A673 (cell line): ENCODE measurements at places on chromosomes 6 and 20.

DNA sequence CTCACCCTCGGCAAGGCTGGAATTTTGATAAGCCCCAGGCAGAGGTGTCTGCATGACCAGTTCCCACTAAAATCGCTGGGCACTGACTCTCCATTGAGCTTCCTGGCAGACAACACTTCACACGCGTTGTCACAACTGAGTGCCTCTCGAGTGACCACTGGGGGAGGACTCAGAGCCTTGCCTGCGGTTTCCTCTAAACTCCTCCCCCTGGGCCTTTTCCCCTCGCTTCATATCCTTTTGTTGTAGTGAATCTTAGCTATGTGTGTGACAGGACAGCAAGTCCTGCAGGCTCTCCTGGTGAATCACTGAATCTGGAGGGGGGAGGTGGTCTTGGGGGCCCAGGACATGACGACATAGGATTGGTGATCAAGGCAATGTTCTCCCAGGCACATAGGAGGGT lies 670.8 kb downstream of the PRKN start:
- H3K4me1 ChIP-seq: no peaks in the 10 kb centered on the region
- no peak for DNase-seq
- no peak overlapping the region for H3K4me3 ChIP-seq
- no peak overlapping the region for H3K27ac ChIP-seq
- no peaks in the 10 kb centered on the region for H3K36me3 ChIP-seq

GRCh38 chr20:16842486-16843120 lies 94.4 kb downstream of the OTOR start:
- no peaks in the 10 kb centered on the region for H3K4me1 ChIP-seq
- no peak overlapping the region for H3K27ac ChIP-seq
- no peaks in the 10 kb centered on the region for H3K36me3 ChIP-seq
- H3K27me3 ChIP-seq: no peaks in the 10 kb centered on the region
- H3K4me3 ChIP-seq: no peak overlapping the region

GRCh38 chr6:163250116-163250515 lies 164.4 kb upstream of the QKI start:
- H3K4me3 ChIP-seq: no peak overlapping the region
- no peaks in the 10 kb centered on the region for H3K4me1 ChIP-seq
- no peaks in the 10 kb centered on the region for H3K36me3 ChIP-seq
- no peaks in the 10 kb centered on the region for H3K27me3 ChIP-seq
- no peak overlapping the region for H3K27ac ChIP-seq

DNA sequence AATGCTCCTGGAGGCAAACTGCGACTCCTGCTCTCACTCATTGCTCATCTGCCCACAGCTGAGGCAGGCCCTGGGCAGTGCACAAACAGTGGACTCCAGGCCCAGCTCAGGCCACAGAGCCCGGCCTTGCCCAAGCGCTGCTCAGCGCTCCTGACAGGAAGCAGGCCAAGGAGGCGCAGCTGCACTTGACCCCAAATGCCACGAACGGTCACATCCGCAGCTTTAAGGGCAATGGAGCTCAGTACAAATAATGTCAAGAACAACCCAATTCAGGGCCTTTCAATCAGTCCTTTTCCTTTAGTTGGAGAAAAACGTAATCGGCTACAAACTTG lies 33.8 kb downstream of the RRBP1 start:
- H3K27me3 ChIP-seq: no peaks in the 10 kb centered on the region
- no peak overlapping the region for H3K27ac ChIP-seq
- no peak overlapping the region for H3K4me3 ChIP-seq
- H3K36me3 ChIP-seq: no peaks in the 10 kb centered on the region
- H3K4me1 ChIP-seq: peaks cover 38% of the 10 kb centered on the region
- DNase-seq: no peak

- peaks cover 51% of the 10 kb centered on the region for H3K4me1 ChIP-seq
- no peak for DNase-seq
- no peaks in the 10 kb centered on the region for H3K27me3 ChIP-seq
- no peak overlapping the region for H3K4me3 ChIP-seq
- H3K36me3 ChIP-seq: no peaks in the 10 kb centered on the region
- H3K27ac ChIP-seq: no peak overlapping the region
These were observed 4.8 kb upstream of the ATXN1 start for GRCh38 chr6:16766043-16766536.

DNA sequence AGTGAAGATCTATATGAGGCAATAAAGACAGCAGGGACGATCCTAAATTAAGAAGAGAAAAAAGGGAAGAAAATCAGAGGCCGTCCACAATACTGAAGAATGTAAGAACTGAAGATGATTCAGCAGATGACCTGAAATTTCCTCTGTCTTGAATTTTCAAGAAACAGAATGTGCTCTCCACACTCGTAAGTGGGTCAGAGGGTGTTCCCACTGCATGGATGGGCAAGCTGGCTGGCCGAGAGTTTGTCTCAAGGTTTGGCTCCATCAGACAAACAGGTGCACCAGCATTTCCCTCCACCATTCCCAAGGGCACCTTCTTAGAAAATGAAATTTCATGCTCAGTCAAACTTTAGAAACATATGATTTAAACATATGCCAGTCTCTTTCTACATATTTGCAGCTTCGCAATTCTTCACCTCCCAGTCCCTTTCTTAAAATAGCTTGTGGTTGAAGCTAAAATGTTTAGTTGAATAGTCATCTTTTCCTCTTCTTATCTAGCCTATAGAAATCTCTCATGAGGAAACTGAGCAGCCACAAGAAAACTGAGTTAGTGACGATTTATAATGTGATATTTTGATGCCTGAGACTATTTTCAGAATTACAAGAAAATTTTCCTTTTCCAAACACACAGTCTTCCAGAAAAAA lies 576.4 kb downstream of the PRKN start:
- no peaks in the 10 kb centered on the region for H3K4me1 ChIP-seq

- DNase-seq: no peak
- H3K4me3 ChIP-seq: no peak overlapping the region
- no peaks in the 10 kb centered on the region for H3K27me3 ChIP-seq
- no peak overlapping the region for H3K27ac ChIP-seq
These were observed 113.6 kb upstream of the MAN1A1 start for GRCh38 chr6:119463081-119463626.

GRCh38 chr6:39698789-39699188 lies 26.4 kb downstream of the KIF6 start:
- no peaks in the 10 kb centered on the region for H3K36me3 ChIP-seq
- H3K27me3 ChIP-seq: no peaks in the 10 kb centered on the region
- DNase-seq: no peak
- H3K4me3 ChIP-seq: no peak overlapping the region
- peaks cover 28% of the 10 kb centered on the region for H3K4me1 ChIP-seq

GRCh38 chr6:139698526-139699176 lies 324.2 kb upstream of the CITED2 start:
- H3K4me1 ChIP-seq: no peaks in the 10 kb centered on the region
- no peaks in the 10 kb centered on the region for H3K27me3 ChIP-seq
- DNase-seq: no peak
- H3K4me3 ChIP-seq: no peak overlapping the region

DNA sequence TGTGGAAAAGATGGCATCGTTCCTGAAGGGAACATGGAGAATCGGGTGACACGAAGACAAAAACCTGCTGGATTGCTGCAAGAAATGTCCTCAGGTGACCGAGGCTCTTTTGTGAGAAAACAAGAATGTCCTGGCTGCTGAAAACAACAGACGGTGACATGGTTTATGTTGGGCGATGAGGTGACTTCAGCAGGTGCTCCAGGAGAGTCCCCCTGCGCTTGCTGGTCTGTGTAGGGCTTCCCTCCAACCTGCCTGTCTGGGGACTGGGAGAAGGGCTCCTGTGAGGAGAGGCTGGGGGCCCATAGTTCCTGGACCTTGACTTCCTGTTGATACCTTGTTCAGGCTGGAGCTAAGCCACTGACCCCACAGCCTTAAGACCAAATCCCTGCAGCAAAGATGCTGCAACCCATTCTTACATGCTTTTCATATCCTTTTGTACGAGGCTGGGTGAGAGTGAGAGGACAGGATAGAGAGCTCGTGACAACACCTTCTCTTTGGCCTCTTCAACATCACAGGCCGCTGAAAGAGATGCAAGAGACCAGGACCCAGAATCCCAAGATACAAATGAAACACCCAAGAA lies 134.8 kb downstream of the CD83 start:
- H3K4me1 ChIP-seq: no peaks in the 10 kb centered on the region
- no peak for DNase-seq
- H3K4me3 ChIP-seq: no peak overlapping the region
- H3K27me3 ChIP-seq: no peaks in the 10 kb centered on the region
- no peak overlapping the region for H3K27ac ChIP-seq

DNA sequence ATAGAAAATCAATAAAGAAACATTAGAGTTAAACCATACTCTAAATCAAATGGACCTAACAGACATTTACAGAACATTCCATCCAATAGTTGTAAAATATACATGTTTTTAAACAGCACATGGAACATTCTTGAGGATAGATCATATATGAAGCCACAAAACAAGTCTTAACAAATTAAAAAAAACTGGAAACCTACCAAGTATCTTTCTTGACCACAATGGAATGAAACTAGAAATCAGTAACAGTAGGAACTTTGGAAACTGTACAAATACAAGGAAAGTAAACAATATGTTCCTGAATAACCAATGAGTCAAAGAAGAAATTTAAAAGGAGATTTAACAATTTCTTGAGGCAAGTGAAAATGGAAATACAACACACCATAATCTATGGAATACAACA lies 91.2 kb upstream of the GLP1R start:
- H3K4me3 ChIP-seq: no peak overlapping the region
- DNase-seq: no peak
- H3K36me3 ChIP-seq: no peaks in the 10 kb centered on the region

- no peaks in the 10 kb centered on the region for H3K27me3 ChIP-seq
- H3K4me1 ChIP-seq: no peaks in the 10 kb centered on the region
- H3K4me3 ChIP-seq: no peak overlapping the region
- H3K27ac ChIP-seq: no peak overlapping the region
These were observed 9.9 kb downstream of the CNPY3 start for GRCh38 chr6:42938987-42939809.

- no peaks in the 10 kb centered on the region for H3K4me1 ChIP-seq
- no peak for DNase-seq
- no peak overlapping the region for H3K27ac ChIP-seq
- H3K27me3 ChIP-seq: no peaks in the 10 kb centered on the region
- H3K4me3 ChIP-seq: no peak overlapping the region
- no peaks in the 10 kb centered on the region for H3K36me3 ChIP-seq
These were observed 190.6 kb downstream of the MANEA start for GRCh38 chr6:95767897-95768463.

GRCh38 chr6:156909212-156910010 lies 132.2 kb downstream of the ARID1B start:
- H3K27me3 ChIP-seq: no peaks in the 10 kb centered on the region
- H3K4me1 ChIP-seq: no peaks in the 10 kb centered on the region
- DNase-seq: no peak
- no peak overlapping the region for H3K4me3 ChIP-seq
- H3K36me3 ChIP-seq: no peaks in the 10 kb centered on the region

DNA sequence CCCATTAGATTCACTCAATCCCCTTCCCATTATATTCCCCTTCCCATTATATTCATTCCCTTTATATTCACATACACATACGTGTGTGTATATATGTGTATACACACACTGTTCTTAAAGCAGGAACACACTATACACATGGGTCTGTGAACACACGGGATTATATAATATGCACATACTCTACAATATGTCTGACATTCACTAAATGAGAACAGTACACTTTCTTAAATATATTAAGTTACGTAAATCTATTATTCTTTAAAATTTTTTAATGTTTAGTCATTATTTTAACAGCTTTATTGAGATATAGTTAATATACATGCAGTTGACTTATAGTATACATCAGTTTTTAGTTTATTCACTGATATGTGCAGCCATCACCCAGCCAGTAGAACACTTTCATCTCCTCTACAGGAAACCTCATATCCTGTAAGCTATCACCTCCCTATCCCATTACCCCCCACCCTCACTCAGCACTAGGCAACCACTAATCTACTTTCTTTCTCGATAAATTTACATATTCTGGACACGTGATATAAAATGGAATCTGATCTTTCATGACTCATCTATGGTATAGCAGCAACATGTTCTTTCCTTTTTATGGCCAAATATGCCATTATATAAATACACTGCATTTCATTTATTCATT lies 13.9 kb upstream of the SUMO4 start:
- H3K27ac ChIP-seq: no peak overlapping the region
- no peaks in the 10 kb centered on the region for H3K27me3 ChIP-seq
- DNase-seq: peak; percentile 14

DNA sequence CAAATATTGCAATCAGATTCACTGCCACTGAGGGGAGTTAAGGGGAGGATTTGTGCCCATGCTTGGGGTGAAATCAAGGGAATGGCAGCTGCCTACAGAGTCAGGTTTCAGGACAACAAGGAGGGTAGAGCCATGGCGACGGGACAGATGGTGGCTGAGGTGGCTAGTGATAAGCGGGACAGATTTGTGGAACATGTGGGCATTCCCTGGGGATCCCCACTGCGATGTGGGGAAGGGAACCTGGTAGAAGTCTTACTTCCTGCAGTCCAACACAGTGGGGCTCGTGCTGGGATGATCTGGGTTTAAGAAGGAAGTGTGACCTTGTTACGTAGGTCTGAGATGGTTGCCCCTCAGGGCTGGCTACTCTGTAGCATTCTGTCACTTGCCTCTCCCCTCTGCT lies 292.0 kb upstream of the JARID2 start:
- no peak for DNase-seq
- H3K4me3 ChIP-seq: no peak overlapping the region
- no peaks in the 10 kb centered on the region for H3K4me1 ChIP-seq

GRCh38 chr20:39855056-39855455 lies 834.0 kb downstream of the MAFB start:
- H3K36me3 ChIP-seq: no peaks in the 10 kb centered on the region
- no peak overlapping the region for H3K4me3 ChIP-seq
- DNase-seq: no peak
- no peak overlapping the region for H3K27ac ChIP-seq

GRCh38 chr6:135699705-135700104 lies 151.8 kb upstream of the PDE7B start:
- no peaks in the 10 kb centered on the region for H3K27me3 ChIP-seq
- no peak for DNase-seq
- no peak overlapping the region for H3K27ac ChIP-seq
- no peak overlapping the region for H3K4me3 ChIP-seq

- no peaks in the 10 kb centered on the region for H3K27me3 ChIP-seq
- peak overlapping the region; percentile 47 for H3K27ac ChIP-seq
- H3K4me3 ChIP-seq: no peak overlapping the region
- peaks cover 28% of the 10 kb centered on the region for H3K4me1 ChIP-seq
These were observed 764.2 kb downstream of the TENT5A start for GRCh38 chr6:80988286-80988685.

GRCh38 chr6:150482883-150483409 lies 114.1 kb downstream of the IYD start:
- no peak overlapping the region for H3K27ac ChIP-seq
- H3K36me3 ChIP-seq: no peaks in the 10 kb centered on the region
- H3K4me1 ChIP-seq: no peaks in the 10 kb centered on the region

DNA sequence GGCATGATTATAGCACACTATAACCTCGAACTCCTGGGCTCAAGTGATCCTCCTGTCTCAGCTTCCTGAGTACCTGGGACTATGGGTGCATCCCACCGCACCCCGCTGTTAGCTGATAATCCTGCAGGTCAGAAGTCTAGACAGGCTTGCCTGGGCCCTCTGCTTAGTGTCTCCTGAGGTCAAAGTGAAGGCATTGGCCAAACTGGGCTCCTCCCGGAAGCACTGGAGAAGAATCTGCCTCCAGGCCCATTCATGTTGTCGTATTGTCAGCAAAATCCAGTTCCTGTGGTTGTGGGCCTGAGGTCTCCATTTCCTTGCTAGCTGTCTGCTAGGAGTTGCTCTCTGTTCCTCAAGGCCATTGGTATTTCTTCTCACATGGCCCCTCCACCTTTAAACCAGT lies 6.3 kb upstream of the MROH8 start:
- peaks cover 69% of the 10 kb centered on the region for H3K36me3 ChIP-seq
- no peak for DNase-seq
- H3K27me3 ChIP-seq: no peaks in the 10 kb centered on the region
- no peak overlapping the region for H3K4me3 ChIP-seq
- no peak overlapping the region for H3K27ac ChIP-seq
